ENCODE measurements at places on chromosomes 2 and 18.

DNA sequence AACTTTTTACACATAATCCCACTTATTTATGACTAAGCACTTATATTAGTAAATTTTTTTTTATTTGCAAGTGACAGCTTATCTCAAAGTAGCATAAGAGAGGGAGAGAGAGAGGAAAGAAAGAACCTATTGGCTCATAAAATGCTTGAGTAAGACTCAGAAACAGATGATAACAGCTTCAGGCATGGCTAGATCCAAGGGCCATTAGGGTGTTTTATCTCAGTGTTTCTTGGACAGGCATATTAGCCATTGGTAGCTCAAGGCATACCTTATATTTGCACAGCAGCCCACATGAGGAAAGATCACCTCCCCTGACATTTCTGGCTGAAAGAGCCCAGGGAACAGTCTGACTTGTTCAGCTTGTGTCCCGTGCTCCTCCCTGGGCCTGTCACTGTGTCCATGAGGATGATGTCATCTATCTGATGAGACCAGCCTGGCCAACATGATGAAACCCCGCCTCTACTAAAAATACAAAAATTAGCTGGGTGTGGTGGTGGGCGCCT lies 64.4 kb downstream of the IL1R2 start:
- no peak for DNase-seq

- peak; percentile 76 for DNase-seq
Observed at GRCh38 chr2:162221064-162221463, 22.2 kb downstream of the FAP start.

DNA sequence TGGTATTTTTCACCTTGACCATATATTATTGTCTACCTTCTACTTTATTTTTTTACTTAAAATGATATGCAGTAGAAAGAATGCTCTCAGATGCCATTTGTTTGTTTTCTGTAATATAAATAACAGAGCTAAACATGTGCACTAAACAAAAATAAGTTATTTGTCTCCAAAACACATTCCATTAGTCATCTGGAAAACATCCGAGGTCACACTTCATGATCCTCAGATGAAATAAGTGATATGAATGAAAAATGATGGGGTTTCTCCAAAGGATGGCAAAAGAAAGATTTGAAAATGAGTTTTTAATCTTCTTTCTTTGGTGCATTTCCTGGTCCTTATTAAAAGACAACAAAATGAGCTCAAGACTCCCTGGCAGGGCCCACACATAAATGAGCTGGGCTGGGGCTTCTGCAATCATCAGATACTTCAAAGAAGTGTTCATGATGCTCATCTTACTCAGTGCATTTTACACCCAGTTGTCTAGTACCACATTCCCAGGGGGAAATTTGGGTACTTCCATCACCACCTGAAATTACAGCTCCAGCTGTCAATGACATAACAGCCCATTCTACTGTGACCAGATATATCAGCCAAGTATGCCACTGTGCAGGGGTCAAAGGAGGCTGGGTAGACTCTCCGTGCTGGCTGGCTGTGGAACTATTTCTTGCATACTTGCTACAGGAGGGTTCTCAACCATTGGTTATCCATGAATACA lies 283.5 kb downstream of the PID1 start:
- DNase-seq = no peak

DNA sequence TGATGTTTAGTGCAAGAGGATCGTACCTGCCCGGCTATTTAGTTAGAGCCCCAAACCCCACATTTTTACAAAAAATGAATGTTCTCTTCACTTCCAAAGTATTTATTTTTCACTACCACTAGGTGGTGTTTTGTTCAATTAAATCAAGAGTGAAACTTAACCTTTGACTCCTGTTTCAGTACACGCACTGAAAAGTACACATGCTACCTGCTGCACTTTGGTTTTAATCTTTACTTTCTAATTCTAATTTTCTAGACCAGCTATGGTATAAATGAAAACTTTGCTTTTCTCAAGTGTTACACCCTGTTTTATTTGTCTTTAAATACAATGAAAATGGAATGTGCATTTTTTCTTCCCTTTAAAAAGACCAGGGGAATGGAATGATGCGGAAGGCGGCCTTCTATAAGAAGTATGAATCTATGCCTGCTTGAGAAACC lies 31.4 kb upstream of the CHN1 start:
- peak; percentile 57 for DNase-seq

DNA sequence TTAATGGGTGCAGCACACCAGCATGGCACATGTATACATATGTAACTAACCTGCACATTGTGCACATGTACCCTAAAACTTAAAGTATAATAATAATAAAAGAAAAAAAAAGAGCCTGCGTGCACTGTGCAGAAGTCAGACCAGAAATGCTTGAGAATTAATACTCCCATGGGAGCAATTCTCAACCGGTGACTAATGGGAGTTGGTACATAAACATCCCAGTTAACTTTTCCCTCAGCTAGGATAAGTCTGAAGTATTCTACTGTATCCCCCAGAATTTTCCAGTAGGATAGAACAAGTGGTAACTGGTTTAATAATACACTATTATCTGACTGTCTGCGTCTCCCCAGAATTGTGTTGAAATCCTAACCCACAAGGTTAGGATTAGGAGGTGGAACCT lies 113.6 kb upstream of the COL5A2 start:
- peak; percentile 88 for DNase-seq

DNA sequence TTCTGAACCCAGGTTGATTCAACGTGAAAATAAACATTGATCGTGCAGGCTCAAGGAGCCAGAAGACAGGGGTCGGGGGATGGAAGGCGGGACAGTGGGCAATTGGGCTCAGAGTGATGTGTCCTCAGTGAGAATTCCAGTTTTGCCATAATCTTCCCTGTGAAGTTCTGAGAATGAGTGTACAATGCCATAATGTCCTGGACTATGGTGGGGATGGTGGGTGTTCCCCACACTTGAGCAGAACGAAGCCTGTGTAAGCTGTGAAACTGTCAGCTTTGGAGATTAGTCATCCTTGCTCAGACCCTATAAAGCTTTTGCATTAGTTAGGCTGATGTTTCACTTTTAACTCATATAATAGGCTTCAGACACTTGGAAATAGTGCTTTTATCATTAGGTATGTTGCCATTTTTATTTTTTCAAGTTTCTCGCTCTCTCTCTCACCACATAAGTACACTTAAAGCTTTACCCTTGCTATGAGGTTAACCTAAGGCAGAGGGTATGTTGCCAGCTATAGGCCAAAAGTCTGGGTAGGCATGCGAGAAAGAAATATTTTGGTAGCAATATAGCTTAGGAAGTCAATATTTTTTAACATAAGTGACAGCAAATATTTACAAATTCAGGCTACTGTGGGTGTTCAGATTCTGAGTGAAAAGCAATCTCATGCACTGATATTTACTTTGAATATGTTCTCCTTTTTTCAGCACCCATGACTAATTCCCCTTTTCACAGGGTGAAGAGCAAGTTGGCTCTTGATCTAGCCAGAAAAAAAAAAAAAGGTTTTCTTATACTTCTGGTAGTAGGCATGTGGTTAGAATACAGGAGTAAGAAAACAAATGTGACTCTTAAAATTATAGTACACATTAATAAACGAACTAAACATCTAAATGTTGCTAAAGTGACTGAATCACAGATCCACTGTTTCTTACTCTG lies 47.2 kb downstream of the CDC42EP3 start:
- DNase-seq = peak; percentile 78

GRCh38 chr2:217899231-217900009 lies 103.4 kb downstream of the TNS1 start:
- DNase-seq = peak; percentile 97

DNA sequence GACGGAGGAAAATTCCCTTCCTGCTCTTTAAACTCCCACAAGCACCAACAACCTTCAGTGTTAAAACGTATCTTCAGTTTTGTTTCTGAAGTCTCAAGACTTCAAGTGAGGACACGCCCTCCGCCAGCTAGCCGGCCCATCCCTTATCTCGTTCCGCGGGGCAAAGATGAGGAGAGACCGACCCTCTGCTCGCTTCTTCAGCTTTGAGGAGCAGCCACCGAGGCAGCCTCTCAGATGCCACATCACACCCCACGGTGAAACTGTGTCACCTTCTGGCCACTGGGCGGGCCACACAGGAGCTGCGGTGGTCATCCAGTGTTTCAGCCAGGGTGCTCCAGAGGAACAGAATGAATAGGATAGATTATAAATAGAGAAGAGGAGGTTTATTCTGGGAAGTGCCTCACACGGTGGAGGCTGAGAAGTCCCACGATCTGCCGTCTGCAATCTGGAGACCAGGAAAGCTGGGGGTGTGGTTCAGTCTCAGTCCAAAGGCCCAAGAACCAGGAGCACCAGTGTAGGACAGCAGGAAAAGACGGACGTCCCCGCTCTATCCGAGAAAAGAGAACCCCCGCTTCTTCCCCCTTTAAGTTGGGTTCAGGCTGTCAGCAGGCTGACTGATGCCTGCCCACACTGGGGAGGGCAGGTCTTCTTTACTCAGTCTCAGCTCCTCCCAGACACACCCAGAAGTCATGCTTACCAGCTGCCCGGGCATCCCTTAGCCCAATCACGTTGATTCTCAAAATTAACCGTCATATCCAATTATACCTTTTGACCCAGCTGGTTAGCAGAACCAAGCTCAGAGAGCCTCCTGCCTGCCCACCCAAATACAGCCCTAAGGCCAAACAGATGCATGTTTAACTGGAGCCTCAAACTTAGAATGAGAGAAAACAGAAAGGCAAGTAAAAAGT lies 399.7 kb upstream of the ID2 start:
- DNase-seq = no peak

DNA sequence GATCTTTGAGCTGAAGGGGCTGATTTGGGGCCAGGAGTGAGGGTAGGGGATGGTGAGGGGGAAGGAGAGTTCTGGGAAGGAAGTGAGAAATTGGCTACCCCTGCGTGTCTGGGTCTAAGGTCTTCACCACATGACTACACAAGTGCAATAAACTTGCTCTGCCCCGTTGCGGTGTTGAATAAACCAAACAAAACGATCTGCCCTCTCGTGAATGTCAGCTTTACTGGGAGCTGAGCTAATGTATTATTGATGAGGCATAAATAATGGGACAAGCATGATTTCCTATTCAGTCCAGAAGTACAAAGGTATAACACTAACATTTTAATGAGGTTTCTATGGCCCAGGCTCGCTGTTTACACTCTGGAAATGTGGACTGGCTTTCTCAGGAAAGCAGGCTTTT lies 8.0 kb upstream of the CFAP221 start:
- no peak for DNase-seq

GRCh38 chr18:9394046-9394445 lies 59.5 kb downstream of the TWSG1 start:
- no peak for DNase-seq

GRCh38 chr2:73301636-73302035 lies 8.3 kb upstream of the EGR4 start:
- DNase-seq = peak; percentile 25

DNA sequence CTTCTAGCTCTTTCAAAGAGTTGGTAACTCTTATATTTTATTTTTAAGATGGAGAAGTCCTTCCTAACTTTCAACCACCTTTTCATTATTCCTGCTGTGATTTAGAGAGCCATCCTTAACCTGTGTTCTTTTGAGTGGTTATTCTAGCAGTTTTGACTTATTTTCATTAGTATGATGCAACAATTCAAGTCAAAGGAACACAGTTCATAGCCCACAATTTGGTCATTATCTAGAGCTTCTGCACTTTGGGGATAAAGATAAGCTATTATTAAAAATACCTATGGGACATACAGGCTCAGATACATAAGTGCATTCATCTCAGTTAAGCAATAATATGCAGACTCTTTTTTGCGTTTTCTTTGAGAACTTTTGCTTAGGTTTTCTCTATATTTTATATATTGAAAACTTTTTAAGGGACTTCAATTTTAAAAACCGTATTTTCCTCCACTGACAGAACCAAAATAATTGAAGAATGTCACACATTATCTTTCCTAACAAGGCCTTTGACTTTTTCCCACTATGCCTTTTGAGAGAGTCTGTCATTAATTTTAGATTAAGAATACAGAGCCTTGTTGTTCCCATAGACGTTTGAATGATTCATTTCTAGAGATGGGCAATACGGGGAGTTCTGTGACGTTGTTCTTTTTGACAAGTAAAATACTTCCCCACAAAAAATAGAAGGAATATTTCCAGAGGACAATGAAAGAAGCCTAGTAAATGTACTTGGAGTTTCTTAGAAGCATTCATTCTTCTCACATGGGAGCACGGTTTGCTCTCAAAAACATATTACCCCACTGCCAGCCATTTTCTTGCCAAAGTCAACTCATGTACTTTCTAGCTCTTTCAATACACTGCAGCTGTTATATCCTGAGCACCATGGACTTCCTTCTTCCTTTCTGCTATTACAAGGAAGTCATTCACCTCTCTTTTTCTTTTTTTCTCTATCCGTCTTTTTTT lies 42.9 kb upstream of the RASGRP3 start:
- no peak for DNase-seq

GRCh38 chr2:25597881-25598280 lies 75.5 kb downstream of the DTNB start:
- DNase-seq = no peak

DNA sequence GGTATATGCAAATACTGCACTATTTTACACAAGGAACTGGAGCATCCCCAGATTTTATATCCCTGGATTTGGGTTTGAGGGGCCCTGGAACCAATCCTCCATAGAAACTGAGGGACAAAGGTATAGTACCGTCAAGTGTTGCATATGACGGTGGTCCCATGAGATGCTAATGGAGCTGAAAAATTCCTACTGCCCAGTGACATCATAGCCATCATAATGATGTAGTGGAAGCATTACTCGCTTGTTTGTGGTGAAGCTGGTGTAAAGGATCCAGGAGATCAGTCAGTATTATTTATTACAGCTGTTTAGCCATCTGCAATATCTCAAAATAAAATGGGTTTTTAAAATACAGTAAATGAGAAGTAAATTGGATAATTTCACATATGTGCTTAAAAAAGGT lies 496.6 kb upstream of the HS6ST1 start:
- DNase-seq = no peak

DNA sequence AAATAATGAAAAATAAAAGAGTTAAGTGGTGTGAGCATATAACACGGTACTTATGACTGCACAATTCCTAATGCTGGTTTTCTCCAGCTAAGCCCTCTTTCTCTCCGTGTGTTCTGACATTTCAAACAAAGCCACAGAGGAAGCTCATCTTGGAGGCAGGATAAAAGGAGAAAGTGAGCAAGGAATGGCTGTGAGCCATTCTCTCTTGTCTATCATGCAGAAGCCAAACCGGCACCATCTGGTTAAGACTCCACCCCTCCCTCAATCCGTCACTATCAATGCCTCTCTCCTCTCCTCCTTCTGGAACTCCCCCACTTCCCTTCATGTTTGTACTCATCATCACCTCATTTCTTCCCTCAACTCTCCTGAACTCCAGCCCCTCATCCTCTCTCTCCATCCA lies 210.4 kb downstream of the TMEM163 start:
- no peak for DNase-seq

DNA sequence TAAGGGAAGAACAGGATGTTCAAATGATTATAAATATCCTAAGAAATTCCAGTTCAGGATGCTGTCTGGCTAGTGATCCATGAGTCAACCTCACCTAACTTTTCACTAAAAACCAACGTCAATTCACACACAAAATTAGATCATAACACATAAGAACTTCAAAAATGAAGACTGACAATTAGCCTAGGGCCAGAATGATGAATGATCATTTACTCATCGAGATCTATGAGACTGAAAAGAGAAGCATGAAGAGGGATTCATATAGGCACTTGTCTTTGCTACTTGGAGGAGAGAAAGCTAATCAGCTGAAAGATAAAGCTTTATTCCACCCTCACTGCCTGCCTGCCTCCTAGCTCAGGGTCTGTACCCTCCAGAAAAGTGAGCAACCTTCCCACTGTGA lies 29.8 kb downstream of the ADD2 start:
- DNase-seq = no peak

- no peak for DNase-seq
Observed at GRCh38 chr2:120733238-120733932, 2.3 kb upstream of the GLI2 start.

- no peak for DNase-seq
Observed at GRCh38 chr2:204265681-204266181, 279.5 kb upstream of the PARD3B start.

GRCh38 chr2:229342376-229342775 lies 71.3 kb upstream of the PID1 start:
- DNase-seq = peak; percentile 36
